NCI-H2171 (cell line): ENCODE measurements at places on chromosomes 12 and 14.
A peak's percentile ranks its signal among the peaks of the same experiment; 100 is the strongest.

- no peak for DNase-seq
Observed at GRCh38 chr12:2794191-2794735, 507 bp upstream of the FKBP4 start.

DNA sequence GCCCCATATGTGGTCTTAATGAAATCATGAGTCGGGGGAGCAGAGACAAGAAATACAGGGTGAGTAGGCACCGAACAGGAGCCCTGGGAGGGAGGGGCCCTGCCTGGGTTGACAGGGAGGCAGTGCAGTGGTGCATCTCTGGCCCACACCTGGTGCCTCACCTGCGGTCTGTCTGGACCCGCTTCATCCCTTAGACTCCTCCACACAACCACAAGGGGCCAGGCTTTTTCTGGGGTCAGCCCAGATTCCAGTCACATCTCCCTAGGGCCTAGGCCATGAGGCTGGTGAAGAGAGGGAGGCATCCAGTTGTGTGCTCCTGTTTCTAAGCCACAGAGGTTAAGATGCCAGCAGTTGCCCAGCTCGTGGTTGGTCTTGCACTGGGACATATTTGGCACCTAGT is 343.3 kb upstream of the FKBP4 start:
- no peak for DNase-seq

GRCh38 chr12:109199324-109199723 is 82.9 kb downstream of the ACACB start:
- DNase-seq = no peak

- DNase-seq = no peak
Observed at GRCh38 chr12:121053706-121054105, 14.7 kb upstream of the OASL start.

- no peak for DNase-seq
Observed at GRCh38 chr12:1576410-1577241, 17.8 kb downstream of the FBXL14 start.

GRCh38 chr12:40123496-40123895 is 17.6 kb upstream of the SLC2A13 start:
- no peak for DNase-seq

DNA sequence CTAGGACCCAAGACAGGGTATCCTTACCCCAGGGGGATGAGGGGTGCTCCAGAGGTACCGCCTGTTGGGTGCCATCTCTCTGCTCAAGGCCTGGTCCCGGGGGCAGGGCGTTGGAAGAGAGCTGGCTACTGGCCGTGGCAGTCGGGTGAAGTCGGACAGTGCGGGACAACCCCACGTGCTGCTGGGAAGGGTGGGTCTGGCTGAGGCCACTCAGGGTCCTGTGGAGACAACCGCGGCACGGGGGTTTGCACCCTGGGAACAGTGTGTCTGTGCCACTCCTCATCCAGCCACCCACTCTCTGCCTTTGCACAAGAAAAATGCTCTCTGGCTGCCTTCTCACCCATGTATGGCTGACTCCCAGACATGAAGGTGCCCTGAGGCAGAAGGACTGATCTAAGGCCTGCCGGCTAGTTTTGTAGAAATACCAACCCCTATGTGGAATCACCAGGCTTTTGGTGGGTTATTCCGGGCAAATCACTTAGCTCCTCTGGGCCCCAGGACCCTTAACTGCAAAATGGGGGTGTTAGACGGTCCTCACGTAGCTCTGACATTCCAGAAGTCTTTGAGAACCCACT is 56.5 kb downstream of the LTBP2 start:
- no peak for DNase-seq

GRCh38 chr12:104747955-104748354 is 210.1 kb downstream of the SLC41A2 start:
- DNase-seq = no peak

- DNase-seq = peak; percentile 29
Observed at GRCh38 chr12:55996201-55996714, 818 bp upstream of the SUOX start.

DNA sequence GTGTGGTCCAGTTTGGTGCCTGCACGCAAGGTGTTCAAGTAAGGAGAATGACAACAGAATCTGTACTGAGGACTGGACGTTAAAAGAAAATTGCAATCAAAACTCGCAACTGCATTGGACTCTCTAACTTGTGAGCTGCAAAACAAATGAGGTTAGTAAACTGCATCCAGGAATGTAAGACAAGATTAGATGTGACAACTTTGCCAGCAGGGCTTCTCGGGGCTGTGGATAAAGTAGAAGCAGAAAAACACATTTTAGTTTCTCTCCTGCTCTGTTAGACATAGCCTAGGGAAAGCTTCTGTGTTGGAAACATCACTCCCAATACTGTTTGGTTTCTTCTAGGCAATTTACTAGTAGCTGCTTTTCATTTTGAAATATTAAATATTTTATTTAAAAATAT is 338.2 kb upstream of the NAV3 start:
- no peak for DNase-seq

- DNase-seq = no peak
Observed at GRCh38 chr12:958588-959123, 9.2 kb upstream of the RAD52 start.

GRCh38 chr14:62053188-62053587 is 291.0 kb downstream of the SNAPC1 start:
- no peak for DNase-seq

GRCh38 chr12:30806989-30807694 is 52.4 kb upstream of the CAPRIN2 start:
- DNase-seq = peak; percentile 63

- no peak for DNase-seq
Observed at GRCh38 chr14:24438223-24439097, 4.1 kb downstream of the SDR39U1 start.

- DNase-seq = peak; percentile 11
Observed at GRCh38 chr12:63068857-63069442, 82.1 kb downstream of the AVPR1A start.

DNA sequence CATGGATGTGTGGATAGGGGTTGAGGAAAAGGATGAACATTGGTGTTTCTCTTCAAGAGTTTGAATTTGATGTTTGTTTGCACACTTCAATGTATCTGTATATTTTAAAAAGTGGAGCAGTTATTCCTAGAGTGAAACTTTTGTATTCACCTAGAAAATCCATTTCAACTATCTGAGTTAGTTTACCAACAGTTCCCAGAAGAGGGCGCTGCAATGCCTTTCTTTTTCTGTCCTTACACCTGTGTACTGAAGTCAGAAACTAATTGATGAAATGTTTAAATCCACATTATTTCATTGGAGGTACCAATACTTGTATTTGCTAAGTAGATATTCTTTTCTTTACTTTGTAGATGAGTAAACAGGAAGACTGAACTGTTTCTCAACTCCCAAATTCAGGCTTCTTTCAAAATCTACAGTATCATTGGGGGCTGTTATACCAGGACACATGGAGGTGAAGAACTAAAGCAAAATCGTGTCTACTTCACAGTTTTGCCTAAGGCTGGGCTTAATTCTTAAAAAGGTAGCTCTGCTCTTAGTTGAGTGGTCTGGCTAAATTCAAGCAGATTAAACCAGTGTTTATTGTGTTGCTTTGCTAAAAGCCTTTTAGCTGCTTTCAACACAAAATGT is 26.6 kb upstream of the KLRB1 start:
- no peak for DNase-seq

GRCh38 chr14:105499256-105500035 is 8.4 kb downstream of the TEDC1 start:
- no peak for DNase-seq

- DNase-seq = no peak
Observed at GRCh38 chr14:44771496-44771895, 190.3 kb downstream of the KLHL28 start.

GRCh38 chr12:68945255-68945654 is 12.3 kb upstream of the CPM start:
- DNase-seq = no peak

DNA sequence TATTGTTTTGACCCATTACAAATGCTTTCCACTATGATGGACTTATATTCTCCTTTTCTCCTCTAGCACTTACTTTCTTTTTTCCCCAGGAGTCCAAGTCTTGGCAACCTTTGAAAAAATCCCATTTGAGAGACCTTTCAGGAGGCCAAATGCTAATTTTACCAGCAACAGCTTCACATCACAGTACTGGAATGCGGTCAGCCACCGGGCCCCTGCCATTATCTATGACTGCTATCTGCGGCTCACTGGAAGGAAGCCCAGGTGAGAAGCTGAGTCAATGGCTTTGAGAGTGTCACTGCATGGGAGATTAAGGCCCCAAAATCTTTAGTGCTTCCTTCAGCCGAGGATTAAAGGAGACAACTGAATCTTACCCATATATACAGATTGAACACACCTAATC is 64.2 kb downstream of the ERGIC2 start:
- no peak for DNase-seq

- DNase-seq = no peak
Observed at GRCh38 chr12:21305661-21306060, 29.1 kb downstream of the SLCO1A2 start.

GRCh38 chr12:93379326-93379980 is 1.7 kb downstream of the NUDT4 start:
- no peak for DNase-seq

DNA sequence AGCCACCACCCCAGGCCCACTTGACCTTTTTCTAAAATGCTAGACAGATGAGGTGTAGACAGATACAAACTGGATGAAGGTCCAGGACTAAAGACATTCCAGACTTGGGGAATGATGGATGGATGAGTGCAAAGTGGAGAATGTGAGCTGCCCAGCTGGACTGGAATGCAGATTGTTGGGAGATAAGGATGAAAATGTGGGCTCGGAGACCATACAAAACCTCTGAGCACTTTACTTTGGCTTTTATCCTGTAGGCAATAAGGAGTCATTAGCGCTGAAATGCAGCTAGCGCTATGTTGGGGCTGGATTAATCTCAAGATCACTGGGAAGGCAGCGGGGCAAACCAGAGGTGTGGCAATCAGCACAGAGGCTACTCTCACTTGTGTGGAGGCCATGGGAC is 64.7 kb upstream of the GNPNAT1 start:
- no peak for DNase-seq

GRCh38 chr12:29534935-29535334 is 37.4 kb upstream of the OVCH1 start:
- DNase-seq = no peak

DNA sequence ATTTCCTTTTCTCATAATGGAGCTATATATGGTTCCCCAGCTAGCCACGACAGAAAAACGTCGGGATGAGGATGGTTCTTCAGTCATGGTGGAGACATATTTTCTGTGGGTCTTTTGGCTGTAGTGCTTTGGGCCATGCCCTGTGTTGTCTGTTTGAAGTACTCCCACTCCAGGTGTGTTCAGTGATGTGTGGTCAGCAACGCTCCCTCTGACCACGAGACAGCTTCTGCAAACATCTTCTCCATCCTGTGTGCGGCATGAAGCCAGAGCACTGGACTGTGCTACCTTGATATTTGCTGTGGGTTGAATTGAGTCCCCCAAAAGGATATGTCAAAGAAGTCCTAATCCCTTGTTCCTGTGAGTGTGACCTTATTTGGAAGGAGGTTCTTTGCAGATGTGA is 931.2 kb downstream of the NRXN3 start:
- no peak for DNase-seq

DNA sequence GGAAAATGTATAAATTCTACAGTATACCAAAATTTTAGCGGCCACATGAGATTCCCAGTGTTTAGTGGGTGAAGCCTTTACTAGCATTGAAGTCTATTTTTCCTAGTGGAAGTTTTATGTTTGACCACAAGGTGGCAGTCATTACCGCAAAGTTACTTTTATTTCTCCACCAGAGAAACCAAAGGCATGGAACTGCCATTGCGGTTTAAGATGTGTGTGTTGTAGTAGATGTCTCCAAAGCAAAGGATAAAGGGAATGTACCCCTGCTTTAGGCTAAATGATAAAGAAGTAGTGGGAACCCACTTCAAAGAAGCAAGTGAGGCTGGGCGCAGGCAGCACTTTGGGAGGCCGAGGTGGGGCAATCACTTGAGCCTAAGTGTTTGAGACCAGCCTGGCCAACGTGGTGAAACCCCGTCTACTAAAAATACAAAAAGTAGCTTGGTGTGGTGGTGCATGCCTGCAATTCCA is 140.5 kb downstream of the PRKCH start:
- DNase-seq = peak; percentile 53

GRCh38 chr14:70597731-70598130 is 2.7 kb downstream of the MED6 start:
- no peak for DNase-seq

GRCh38 chr14:93717668-93718320 is 70.5 kb downstream of the PRIMA1 start:
- DNase-seq = no peak

DNA sequence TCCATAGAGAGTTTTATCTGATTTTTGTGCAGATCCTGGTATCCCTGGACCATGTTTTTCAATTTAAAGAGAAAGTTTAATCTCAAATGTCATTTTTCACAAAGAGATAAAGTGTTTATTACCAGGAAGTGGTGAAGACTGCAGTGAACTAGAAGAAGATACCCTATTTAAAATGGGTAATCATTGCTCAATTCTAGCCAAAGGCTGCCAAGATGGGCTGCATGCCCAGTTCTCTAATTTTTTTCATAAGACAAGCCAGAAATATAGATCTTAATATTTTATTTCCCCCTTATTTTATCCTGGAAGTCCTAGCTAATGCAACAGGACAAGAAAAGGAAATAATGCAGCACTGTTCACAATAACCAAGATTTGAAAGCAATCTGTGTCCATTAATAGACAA is 343.5 kb downstream of the PCNX1 start:
- DNase-seq = no peak

DNA sequence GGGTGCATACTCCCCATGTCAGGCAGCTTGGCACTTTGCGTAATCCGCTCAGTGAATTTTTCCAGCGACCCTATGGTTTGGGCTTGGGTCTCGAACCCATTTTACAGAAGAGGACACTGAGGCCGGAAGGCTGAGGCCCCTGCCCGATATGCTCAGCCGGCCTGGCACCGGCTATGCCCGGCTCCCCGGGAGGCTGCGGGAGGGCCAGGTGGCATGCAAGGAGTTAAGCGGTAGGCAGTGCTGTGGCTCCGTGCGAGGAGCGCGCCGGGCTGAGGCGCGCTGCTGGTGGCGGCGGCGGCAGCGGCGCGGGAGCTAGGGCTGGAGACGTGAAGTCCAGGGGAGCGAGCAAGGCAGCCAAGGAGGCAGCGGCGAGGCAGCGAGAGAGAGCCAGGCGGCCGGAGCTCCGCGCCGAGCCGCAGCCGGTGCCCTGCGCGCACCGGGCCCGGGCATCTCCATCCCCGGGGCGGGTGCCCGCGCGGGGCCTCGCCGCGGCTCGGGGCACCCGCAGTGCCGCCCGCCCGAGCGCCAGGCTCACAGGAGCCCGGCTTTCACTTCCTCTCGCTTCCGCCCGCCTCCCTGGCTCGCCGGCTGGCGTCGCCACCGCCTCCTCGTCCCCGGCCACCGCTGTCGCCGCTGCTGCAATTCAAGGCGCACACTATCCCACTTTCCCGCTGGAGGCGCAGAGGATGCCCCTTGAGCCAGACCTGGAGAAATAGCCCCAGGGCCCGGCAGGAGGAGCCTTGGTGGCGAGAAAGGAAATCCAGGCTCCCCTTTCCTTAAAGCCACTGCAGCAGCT is at the start of gene WSCD2:
TSS of gene WSCD2 (plus strand) at position 272 of the 796 bp plus-strand sequence. CDS start 66,545 bp downstream, outside the sequence.
- peak; percentile 80 for DNase-seq

DNA sequence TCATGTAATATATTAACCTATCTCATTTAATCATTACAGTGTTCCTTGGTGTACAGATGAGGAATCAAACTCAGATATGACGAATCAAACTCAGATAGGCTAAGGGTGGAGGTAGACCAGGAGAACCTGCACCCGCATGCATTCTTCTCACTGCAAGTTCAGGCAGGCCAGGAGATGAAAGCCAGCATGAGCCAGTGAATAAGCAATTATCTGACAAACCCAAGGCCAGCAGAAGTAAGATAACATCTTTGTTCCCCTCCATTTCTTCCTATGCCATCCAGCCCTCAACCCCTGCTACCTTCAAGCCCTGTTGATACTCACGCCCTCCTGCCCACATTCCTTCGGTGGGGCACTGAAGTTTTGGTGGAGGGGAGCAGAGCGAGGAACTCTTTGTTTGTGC is 152.2 kb downstream of the ETV6 start:
- no peak for DNase-seq

- DNase-seq = no peak
Observed at GRCh38 chr12:109994401-109995175, 1.6 kb downstream of the GIT2 start.
